ENCODE measurements at places on chromosomes 1 and 21. TPM values are rescaled to one million over a fixed set of nuclear protein-coding genes. Genes with fewer than 3 reads are reported as not detected.

The PDC gene
- not detected for total RNA-seq

DNA sequence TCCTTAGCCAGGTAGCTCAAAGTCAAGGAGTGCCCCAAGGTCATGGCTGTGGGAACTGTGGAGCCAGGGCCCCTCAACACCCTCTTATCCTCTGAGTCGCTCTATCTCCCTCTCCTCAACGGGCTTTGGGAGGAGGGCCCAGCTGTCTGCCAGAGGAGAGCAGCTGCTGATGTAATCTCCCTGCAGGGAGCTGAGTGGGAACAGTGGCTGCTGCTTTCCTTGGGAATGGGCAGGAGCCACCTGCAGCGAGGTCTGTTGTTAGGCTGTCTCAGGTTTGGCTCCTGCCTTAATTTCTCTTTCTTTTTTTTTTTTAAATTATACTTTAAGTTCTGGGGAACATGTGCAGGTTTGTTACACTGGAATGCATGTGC, 58.8 kb upstream of the MAP1LC3C start:
- no peak for DNase-seq

DNA sequence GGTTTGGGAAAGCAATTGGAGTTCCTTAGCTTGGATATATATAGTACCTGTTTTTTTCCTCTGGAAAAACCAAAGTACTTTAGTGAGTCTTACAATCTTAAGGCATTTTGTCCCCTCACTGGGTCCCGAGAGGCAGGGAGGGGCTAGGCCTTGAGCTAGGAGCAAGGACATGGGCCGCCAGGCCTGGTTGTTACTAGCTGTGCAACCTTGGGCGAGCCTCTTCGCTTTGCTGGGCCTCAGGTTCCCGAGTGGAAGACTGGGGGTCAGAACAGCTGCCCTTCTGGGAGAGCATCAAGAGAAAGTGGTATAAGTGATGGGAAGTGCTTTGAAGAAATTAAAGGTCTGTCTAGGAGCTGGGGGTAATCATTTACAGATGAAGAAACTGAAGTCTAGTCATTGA, 553.2 kb downstream of the KIF26B start:
- DNase-seq, result no peak

DNA sequence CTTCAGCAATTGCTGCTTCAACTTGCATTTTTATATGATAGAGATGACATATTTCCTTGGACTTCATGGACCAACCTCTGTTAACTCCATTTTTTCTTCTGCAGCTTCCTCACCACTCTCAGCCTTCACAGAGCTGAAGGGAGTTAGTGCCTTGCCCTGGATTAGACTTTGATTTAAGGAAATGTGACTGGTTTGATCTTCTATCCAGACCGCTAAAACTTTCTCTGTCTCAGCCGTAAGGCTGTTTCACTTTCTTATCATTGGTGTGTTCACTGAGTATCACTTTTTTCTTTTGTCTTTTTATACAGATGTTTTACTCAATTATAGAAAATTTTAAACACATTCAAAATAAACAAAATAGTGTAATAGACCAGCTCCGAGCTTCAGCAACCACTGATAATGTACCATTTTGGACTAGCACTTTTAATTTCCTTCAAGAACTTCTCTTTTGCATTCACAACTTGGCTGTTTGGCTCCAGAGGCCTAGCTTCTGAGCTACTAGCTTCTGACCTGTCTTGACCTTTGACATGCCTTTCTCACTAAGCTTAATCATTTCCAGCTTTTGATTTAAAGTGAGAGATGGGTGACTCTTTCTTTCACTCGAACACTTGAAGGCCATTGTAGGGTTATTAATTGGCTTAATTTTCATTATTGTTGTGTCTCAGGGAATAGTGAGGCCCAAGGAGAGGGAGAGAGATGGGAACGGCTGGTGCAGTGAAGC, 9.3 kb downstream of the NEK7 start:
- no peak for DNase-seq

DNA sequence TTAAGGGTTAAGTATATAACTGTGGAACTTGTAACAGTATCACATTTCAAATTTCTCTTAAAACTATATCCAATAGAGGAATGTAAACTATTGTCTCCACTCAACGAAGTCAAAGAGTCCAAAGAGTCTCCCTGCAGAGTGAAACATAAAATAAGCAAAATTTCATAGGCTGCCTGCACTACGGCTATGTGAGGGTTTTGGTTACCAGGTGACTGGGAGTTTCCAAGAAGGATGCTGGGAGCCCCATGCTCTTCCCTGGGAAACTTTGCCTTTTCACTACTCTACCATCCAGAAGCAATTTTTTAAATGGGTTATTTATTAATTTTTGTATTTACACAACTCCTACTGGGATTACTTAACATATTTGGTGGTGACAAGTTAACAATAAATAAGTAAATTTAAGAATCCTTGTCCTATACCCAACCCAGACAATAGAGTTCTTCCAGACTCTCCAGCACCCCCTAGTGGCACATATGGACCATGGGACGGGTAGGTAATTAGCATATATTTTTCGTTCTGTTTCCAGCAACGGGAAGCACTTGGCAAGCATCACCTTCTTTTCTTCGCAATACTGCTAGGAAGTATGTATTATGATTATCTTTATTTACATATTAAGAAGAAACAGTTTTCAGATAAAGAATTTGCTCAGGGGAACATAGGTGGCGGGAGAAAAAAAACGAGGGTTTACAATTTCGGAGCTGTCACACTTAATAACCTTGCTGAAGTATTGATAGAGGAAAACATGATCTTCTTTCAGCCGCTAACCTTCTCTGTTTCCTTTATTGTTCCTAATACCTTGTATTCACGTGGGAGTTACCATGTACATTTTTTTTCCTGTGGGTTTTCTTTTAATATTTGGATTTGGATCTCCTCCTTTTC, 3.5 kb downstream of the FMO2 start:
- peak; percentile 47 for DNase-seq

All from dermis microvascular lymphatic vessel endothelial cell (primary cell).